Tibial artery (tissue), 4 donors: ENCODE measurements at places on chromosomes 12 and 14.

GRCh38 chr12:41096797-41097196 is 91.3 kb upstream of the PDZRN4 start:
- DNase-seq, result no peak
- no peaks in the 10 kb centered on the region for H3K27me3 ChIP-seq
- no peak overlapping the region for H3K27ac ChIP-seq
- no peak overlapping the region for H3K4me3 ChIP-seq

DNA sequence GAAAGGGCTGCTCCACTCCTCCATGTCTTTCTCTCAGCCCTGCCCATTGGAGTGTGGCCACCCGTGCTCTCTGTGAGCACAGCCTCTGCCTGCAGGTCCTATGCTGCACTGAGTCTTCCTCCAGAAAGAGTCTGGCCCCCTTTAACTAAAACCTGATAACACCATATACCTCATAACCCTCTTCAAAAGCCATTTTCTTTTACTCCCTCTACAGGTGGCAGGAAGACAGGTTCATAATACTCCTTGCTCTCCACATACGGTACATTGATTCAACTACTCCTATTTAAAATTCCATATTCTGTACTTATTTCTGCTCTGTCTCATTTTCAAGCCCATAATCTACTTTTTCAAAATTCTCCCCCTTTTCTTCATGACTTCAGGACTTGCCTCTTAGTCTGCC is 144.0 kb downstream of the HELB start:
- no peak for DNase-seq
- H3K4me3 ChIP-seq, result no peak overlapping the region
- no peaks in the 10 kb centered on the region for H3K4me1 ChIP-seq
- no peak overlapping the region for H3K27ac ChIP-seq
- H3K36me3 ChIP-seq, result no peaks in the 10 kb centered on the region

- DNase-seq, result no peak
- no peaks in the 10 kb centered on the region for H3K36me3 ChIP-seq
- no peaks in the 10 kb centered on the region for H3K27me3 ChIP-seq
- H3K27ac ChIP-seq, result no peak overlapping the region
- H3K4me1 ChIP-seq, result no peaks in the 10 kb centered on the region
- no peak overlapping the region for H3K4me3 ChIP-seq
Observed at GRCh38 chr14:55572578-55572977, 7.4 kb upstream of the KTN1 start.

DNA sequence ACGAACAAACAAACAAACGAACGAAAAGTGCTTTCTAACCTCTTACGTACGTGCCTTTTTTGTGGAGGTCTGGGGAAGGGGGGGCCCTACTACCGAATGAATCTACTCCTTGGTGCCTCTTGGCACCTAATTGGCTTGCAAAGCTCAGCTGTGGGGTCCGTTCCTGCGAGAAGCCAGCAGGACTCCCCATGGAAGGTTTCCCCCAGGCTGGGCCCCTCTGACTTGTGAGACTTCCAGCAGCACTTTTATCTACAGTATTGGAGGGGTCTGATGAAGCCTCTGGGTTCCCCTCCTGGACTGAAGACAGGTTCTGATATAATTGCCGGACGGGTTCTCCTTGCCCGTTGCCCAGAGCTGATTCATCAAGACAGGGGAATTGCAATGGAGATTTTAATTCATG is 1.2 kb upstream of the TMEM106C start:
- DNase-seq, result no peak
- H3K36me3 ChIP-seq, result no peaks in the 10 kb centered on the region

DNA sequence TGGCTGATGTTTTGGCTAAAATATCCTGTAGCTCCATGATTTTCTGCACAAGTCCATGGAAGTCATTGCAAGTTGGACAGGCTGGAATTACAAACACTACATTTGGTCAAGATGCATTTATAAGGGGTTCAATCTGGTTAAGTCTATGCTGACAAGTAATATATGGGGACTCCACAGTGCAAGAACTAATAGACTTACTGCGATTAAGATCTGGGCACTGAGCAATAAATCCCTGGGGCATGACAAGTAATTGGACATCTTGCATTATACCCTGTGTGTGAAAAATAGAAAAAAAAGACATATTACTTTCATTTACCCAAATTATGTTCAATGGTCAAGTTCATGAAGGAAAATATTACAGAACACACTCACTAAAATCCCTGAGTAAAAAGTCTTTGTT is 99.1 kb downstream of the NELL2 start:
- H3K27ac ChIP-seq, result no peak overlapping the region
- H3K4me1 ChIP-seq, result no peaks in the 10 kb centered on the region
- no peaks in the 10 kb centered on the region for H3K27me3 ChIP-seq

GRCh38 chr14:65892315-65892714 is 479.8 kb downstream of the FUT8 start:
- no peak overlapping the region for H3K4me3 ChIP-seq
- no peak overlapping the region for H3K27ac ChIP-seq
- H3K4me1 ChIP-seq, result no peaks in the 10 kb centered on the region
- no peaks in the 10 kb centered on the region for H3K27me3 ChIP-seq
- DNase-seq, result no peak

DNA sequence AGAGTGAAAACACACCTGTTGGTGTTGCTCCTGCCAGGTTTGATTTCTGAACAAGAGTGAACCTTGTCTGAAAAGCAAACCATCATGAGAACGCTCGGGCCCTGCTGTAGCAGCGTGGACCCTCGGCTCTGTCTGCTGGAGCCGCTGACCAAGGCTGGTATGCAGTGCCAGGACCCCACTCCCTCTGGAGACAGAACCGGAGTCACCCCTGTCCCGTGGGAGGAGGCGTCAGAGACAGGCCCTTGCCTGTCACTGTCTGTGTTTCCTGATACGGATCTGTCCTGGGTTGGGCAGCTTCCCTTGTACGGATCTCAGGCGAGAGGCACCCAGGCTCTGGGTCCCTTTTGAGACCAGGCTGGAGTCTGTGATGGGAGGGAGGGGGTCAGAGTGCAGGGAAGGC is 111.6 kb downstream of the ADGRD1 start:
- H3K36me3 ChIP-seq, result no peaks in the 10 kb centered on the region
- no peak overlapping the region for H3K4me3 ChIP-seq
- no peaks in the 10 kb centered on the region for H3K4me1 ChIP-seq
- no peak overlapping the region for H3K27ac ChIP-seq

DNA sequence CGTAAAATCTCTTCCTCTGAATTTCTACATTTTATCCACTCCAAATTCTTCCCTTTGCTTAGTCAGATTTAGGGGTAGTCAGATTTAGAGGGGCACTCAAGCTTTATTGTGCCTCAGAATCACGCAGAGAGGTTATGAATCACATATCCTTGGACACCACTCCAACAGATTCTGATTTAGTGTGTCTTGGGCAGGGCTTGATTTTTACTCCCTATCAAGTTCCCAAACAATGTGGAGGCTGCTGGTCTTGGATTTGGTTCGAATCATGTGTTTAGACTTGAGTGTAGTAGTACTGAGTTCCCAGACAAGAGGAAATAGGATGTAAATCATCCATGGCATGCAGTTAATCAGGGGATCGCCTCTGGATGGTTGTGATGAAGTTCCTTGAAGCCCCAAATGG is 298.1 kb upstream of the CLEC14A start:
- H3K36me3 ChIP-seq, result no peaks in the 10 kb centered on the region
- H3K27ac ChIP-seq, result no peak overlapping the region
- H3K4me3 ChIP-seq, result no peak overlapping the region
- DNase-seq, result no peak
- H3K27me3 ChIP-seq, result no peaks in the 10 kb centered on the region
- H3K4me1 ChIP-seq, result no peaks in the 10 kb centered on the region

- H3K4me1 ChIP-seq, result no peaks in the 10 kb centered on the region
- H3K27me3 ChIP-seq, result no peaks in the 10 kb centered on the region
- H3K4me3 ChIP-seq, result no peak overlapping the region
- H3K27ac ChIP-seq, result no peak overlapping the region
- peaks cover 4% of the 10 kb centered on the region for H3K36me3 ChIP-seq
- DNase-seq, result no peak
Observed at GRCh38 chr12:19316425-19316824, 122.9 kb upstream of the AEBP2 start.

- H3K27me3 ChIP-seq, result no peaks in the 10 kb centered on the region
- peaks cover 5% of the 10 kb centered on the region for H3K4me1 ChIP-seq
- H3K27ac ChIP-seq, result no peak overlapping the region
- DNase-seq, result no peak
Observed at GRCh38 chr12:1611803-1612572, 17.0 kb upstream of the WNT5B start.

DNA sequence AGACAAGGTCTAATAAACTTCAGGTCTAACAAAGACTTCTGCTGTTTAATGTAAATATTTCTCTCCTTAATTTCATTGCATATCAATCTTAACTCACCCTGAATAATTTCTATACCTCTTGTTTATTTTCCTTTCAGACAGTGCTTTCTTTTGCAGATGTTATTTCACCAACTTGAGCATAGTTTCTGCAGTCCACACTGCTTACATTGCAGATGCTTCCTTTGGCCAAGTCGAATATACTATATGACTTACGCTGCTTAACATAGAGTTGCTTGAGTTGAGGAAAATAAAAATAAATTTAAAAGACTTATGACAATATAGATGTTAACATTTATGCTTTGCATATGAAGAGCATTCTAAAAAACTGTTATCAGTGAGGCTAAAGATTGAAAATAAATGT is 217.7 kb downstream of the PTPRO start:
- DNase-seq, result no peak
- no peaks in the 10 kb centered on the region for H3K27me3 ChIP-seq
- H3K4me3 ChIP-seq, result no peak overlapping the region
- H3K27ac ChIP-seq, result peak overlapping the region; percentile 72
- H3K4me1 ChIP-seq, result peaks cover 96% of the 10 kb centered on the region

- DNase-seq, result no peak
- no peaks in the 10 kb centered on the region for H3K4me1 ChIP-seq
- H3K4me3 ChIP-seq, result no peak overlapping the region
- H3K36me3 ChIP-seq, result no peaks in the 10 kb centered on the region
- H3K27ac ChIP-seq, result no peak overlapping the region
Observed at GRCh38 chr14:35391388-35391710, 13.2 kb downstream of the NFKBIA start.

- no peak overlapping the region for H3K4me3 ChIP-seq
- no peaks in the 10 kb centered on the region for H3K27me3 ChIP-seq
Observed at GRCh38 chr12:38998887-38999482, 93.6 kb upstream of the CPNE8 start.

GRCh38 chr12:12461923-12462315 is 100.7 kb downstream of the DUSP16 start:
- no peaks in the 10 kb centered on the region for H3K4me1 ChIP-seq
- no peak overlapping the region for H3K27ac ChIP-seq
- H3K4me3 ChIP-seq, result no peak overlapping the region
- no peaks in the 10 kb centered on the region for H3K27me3 ChIP-seq

DNA sequence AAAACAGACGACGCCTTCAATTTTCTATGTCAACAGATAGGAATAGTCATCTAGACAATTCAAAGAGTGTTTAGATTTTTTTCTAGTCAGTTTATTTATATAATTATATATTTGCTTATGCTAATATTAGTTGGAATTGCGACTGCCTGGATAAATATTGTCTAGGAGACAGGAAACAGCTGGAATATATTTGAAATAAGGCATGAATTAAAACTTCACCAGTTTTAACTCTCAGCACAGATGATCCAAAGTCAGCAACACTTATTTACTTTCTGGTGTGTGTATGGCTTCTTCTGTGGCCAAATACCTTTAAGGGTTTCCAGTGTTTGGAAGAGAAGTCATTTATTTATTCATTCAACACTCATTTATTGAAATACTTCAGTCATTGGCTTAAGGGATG is 1215.4 kb upstream of the USP15 start:
- no peak overlapping the region for H3K4me3 ChIP-seq
- no peak overlapping the region for H3K27ac ChIP-seq
- H3K36me3 ChIP-seq, result no peaks in the 10 kb centered on the region
- no peak for DNase-seq

DNA sequence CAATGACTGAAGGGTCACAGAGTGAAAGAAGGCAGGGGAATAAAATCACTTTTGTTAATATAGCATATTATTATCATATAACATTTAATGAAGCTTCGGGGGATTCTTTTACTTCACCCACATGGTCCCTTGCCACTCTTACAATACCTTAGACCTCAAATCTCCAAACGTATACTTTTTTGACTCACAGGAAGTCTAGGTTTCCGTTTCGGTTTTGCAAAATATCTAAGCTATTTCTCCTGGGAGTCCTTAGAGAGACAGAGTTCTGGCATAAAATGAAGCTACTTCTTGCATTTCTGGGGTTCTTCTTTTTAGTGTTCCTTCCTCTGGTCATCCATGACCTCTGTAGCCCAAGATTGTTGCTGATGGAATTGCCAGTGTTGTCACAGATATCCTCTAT is 590.5 kb upstream of the ATP2B1 start:
- H3K4me3 ChIP-seq, result peak overlapping the region; percentile 12
- no peaks in the 10 kb centered on the region for H3K36me3 ChIP-seq
- DNase-seq, result no peak
- H3K27me3 ChIP-seq, result no peaks in the 10 kb centered on the region

DNA sequence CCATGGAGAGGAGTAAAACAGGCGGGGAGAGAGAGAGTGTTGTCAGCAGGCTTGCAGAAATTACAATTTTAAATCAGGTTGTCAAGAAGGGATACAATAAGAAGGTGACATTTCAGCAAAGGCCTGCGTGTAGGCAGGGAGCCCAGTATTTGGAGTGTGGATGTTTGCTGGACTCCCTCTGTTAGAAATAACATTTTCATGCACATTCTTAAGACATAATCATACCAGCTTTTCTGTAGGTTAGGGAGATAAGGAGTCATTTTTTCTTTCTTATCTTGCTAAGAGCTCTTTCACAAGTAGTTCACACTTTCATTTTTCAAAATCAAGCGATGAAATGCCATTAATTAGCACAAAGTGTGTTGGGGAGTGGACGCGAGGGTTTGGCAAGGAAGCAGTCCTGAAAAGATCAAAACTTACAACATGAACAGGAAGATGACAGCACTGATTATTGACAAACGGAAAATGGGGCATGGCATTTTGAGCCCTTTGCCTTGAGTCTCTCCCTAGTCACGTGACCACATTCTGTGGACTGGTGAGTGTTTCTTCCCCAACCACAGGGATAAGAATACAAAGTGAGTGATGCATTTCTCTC is 160.2 kb downstream of the DAD1 start:
- no peaks in the 10 kb centered on the region for H3K27me3 ChIP-seq
- no peak overlapping the region for H3K4me3 ChIP-seq
- no peak for DNase-seq
- no peaks in the 10 kb centered on the region for H3K36me3 ChIP-seq

DNA sequence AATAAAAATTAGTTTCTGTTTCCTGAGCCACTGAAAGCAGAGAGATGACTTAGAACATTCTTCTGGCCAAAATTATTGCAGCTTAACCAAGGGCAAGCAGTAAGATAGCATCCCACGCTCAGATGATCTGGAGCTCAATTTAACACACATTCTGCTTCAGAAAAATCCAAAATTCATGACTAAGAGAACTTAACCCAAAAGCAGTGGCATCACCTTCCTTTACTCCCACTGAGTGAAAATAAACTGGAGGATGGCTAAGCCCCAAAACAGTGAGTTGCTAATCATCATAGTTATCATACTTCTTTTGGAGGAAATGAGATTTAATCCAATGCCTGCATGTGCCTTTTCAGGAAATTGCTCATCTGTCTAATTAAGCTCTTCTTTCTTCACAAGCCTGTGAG is 195.4 kb downstream of the DUSP6 start:
- H3K27me3 ChIP-seq, result no peaks in the 10 kb centered on the region
- no peaks in the 10 kb centered on the region for H3K36me3 ChIP-seq
- H3K4me1 ChIP-seq, result no peaks in the 10 kb centered on the region
- DNase-seq, result no peak
- no peak overlapping the region for H3K4me3 ChIP-seq

- no peak overlapping the region for H3K4me3 ChIP-seq
- no peaks in the 10 kb centered on the region for H3K36me3 ChIP-seq
- H3K27ac ChIP-seq, result no peak overlapping the region
- no peak for DNase-seq
- H3K4me1 ChIP-seq, result peaks cover 16% of the 10 kb centered on the region
Observed at GRCh38 chr14:91413547-91414474, 3.8 kb downstream of the CCDC88C start.
